ENCODE measurements at places on chromosomes 6 and 20. TPM values are rescaled to one million over a fixed set of nuclear protein-coding genes. Genes with fewer than 3 reads are reported as not detected.

DNA sequence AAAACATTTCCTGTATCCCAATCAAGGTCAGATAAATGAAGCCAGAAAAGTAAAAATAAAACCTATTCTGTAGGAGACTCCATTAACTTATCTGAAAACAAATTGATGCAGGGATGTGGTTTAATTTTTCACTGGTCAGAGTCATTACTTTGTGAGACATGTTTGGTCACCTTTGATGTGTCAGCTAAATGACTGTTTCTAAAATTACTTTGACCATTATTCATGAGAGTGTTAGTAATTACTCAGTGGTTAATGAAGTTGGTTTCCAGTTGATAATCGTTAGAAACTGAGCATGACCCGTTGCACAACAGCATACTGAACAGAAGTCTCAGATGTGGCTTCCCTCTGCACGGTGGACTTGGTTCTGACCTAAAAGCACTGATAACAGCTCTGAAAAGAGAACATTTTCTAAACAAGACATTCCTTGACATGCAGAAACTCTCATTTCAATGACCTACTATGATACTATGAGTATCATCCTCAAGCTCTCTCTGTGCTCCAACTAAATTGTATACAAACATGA lies 410.5 kb upstream of the RNF217 start:
- H3K4me3 ChIP-seq: no peak overlapping the region
- no peaks in the 10 kb centered on the region for H3K36me3 ChIP-seq
- no peaks in the 10 kb centered on the region for H3K27me3 ChIP-seq
- no peaks in the 10 kb centered on the region for H3K4me1 ChIP-seq
- no peak overlapping the region for H3K27ac ChIP-seq

DNA sequence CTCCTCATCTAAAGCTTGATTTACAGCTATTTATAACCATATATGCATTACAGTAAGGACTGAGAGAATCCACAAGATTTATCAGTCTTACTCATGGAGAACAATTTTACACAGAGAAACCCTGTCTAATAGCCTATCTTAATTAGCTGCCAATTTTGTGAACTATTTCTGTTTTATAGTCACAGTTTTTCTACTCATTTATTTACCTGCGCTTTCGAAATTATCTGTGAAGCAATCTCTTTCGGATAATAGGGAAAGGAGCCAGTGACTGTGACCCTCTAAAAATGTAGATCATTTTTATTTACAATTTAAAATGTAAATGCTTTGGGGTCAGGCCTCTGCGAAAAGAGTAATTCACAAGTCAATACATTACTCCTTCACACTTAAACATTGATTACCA lies 98.1 kb downstream of the TSHZ2 start:
- no peaks in the 10 kb centered on the region for H3K36me3 ChIP-seq
- H3K27me3 ChIP-seq: no peaks in the 10 kb centered on the region
- DNase-seq: no peak
- H3K4me3 ChIP-seq: no peak overlapping the region
- no peaks in the 10 kb centered on the region for H3K4me1 ChIP-seq
- no peak overlapping the region for H3K27ac ChIP-seq

DNA sequence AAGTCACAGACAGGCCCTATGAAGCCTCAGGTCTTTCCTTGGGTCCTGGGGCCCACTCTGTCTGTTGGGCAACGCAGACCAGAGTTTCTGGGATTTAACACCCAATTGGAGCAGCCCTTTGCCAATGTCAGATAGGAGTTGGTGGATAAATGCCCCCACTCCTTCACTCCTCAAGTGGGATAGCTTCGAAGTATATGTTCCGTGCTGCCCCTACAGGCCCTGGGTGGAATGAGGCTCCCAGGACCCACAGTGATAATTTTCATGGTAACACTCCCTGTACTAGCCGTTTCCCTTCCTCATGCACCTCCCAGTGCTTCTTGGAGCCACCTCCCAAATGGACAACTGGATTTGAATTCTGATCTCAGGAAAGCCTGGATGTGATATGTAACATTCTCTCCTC lies 145.4 kb downstream of the FOXA2 start:
- H3K36me3 ChIP-seq: no peaks in the 10 kb centered on the region
- H3K27me3 ChIP-seq: peaks cover 34% of the 10 kb centered on the region
- H3K27ac ChIP-seq: no peak overlapping the region
- no peak for DNase-seq
- no peak overlapping the region for H3K4me3 ChIP-seq

- peaks cover 42% of the 10 kb centered on the region for H3K27me3 ChIP-seq
- DNase-seq: peak; percentile 48
- H3K4me1 ChIP-seq: no peaks in the 10 kb centered on the region
- no peak overlapping the region for H3K27ac ChIP-seq
- H3K36me3 ChIP-seq: no peaks in the 10 kb centered on the region
- H3K4me3 ChIP-seq: peak overlapping the region; percentile 43
Measured at GRCh38 chr6:71887006-71887743, 825 bp downstream of the RIMS1 start.

The MOXD1 gene
- 3.0 TPM for total RNA-seq

The HDGFL1 gene
- total RNA-seq: not detected

DNA sequence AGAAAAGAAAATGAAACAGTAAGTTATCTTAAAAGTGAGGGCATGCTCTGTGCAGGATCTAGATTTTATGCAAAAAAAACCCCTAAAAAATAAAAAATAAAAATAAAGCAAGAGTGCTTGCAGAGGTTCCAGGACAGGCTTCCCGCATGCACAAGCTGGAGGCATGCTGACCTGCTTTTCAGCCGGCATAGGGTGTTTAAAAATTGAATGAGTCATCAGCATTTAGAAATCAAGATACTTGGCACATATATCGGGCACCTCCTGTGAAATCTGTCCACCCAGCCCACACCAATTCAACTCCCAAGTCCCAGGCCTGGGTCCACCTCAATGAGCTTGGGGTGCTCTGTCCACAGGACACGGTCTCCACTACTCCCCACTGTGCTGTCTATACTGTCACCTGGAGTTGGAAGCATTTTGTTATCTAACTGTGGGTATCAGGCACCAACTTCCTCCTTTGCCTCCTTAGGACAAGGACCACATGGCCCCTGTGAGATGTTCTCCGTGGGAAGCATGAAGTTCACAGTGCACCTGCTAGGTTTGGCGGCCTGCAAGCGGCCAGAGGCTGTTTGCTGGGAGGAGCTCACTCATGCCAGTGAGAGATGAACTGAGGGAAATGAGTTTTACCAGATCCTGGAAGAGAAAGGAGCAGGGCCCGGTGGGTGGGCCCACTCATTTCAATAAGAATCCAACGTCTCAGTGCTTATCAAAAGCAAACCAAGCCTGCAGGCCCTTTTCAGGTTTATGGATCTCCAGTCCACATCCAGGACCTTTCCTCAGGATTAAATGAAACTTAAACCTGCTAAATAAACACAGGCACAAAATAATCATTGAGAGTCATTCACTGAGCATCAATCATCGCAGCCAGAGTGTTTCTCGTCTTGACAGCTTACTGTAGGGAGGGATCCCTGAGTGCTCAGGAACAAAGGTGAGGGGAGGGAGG lies 121.1 kb downstream of the FOXA2 start:
- H3K27me3 ChIP-seq: peaks cover 6% of the 10 kb centered on the region
- no peak for DNase-seq
- H3K27ac ChIP-seq: no peak overlapping the region
- H3K4me3 ChIP-seq: no peak overlapping the region
- H3K4me1 ChIP-seq: no peaks in the 10 kb centered on the region

The C2 gene
- 0.69 TPM for total RNA-seq

DNA sequence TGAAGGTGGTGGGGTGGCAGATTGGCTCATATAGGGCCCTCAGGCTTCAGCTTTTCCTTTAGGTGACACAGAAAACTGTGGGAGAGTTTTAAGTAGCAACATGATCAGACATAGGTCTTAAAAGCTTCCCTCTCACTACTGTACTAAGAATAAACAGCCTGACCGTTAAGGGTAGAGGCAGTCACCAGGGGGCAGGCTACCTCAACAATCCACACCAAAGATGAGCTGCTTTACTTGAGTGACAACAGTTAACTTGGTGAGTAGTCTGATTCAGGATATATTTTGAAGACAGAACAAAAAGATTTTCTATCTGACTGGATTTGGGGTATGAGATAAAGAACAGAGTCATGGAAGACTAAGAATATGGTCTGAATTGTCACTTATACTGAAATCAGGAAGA lies 193.1 kb upstream of the SHLD1 start:
- H3K4me1 ChIP-seq: no peaks in the 10 kb centered on the region
- H3K27me3 ChIP-seq: no peaks in the 10 kb centered on the region
- H3K27ac ChIP-seq: no peak overlapping the region
- DNase-seq: peak; percentile 37

The SEL1L2 gene
- total RNA-seq: 0.92 TPM

The CDH4 gene
- 0.05 TPM for total RNA-seq

GRCh38 chr20:64049060-64049877 lies at the start of gene SOX18:
Gene SOX18 (minus strand): TSS chr20:64049639. CDS start chr20:64049516, 123 bp downstream.
- H3K27ac ChIP-seq: peak within 1 kb of the TSS; percentile 82
- DNase-seq: peak; percentile 61
- H3K4me3 ChIP-seq: peak within 1 kb of the TSS; percentile 54
- peaks cover 15% of the 10 kb centered on the region for H3K36me3 ChIP-seq
- H3K27me3 ChIP-seq: no peaks in the 10 kb centered on the region

DNA sequence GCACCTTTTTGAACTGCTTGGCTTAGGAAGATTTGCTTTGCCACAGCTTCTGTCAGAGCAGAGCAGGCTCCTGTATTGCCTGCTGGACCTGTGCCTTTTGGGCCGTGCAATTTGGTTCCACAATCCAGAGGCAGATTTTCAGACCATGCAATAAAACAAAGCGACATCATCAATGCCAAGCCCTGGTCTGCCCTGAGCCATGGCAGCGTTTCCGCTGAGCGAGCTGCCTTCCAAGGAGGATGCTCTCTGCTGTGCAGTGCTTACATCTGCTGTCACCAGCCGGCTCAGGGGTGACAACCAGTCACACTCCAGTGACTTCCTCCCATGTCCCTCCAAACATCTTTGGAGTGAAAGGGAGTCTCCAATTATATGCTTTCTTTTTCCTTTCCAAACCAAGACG lies 282.2 kb downstream of the CDH26 start:
- no peak for DNase-seq
- no peaks in the 10 kb centered on the region for H3K4me1 ChIP-seq
- no peaks in the 10 kb centered on the region for H3K36me3 ChIP-seq
- no peak overlapping the region for H3K27ac ChIP-seq

DNA sequence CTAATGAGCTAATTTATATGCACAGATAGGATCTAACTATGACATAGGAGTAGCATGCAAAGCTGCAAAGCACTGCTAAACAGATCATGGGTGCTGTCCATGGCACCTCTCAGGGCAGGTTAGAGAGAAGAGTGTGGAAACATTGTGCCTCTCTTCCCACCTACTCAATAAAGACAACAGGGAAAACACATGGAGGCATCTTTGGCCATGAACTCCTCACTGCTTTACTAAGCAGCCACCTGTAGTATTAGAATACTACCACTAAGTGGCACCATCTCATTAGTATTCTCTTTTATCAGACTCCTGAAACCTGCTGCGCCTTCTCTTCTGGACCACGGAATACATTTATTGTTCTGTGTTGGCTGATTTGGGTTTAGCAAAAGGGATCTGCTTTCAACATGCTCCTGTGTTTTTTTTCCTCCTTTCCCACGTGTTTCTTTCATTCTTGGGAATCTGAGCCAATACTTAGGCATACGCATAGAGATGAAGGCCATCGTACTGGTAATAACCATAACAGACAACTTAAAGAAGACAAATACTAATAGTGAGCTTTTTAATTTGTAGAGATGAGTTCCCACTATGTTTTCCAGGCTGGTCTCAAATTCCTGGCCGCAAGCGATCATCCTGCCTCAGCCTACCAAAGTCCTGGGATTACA lies 9.4 kb upstream of the HDDC2 start:
- no peak overlapping the region for H3K4me3 ChIP-seq
- H3K27me3 ChIP-seq: no peaks in the 10 kb centered on the region
- no peaks in the 10 kb centered on the region for H3K4me1 ChIP-seq
- H3K36me3 ChIP-seq: no peaks in the 10 kb centered on the region

- H3K4me3 ChIP-seq: no peak overlapping the region
- H3K4me1 ChIP-seq: peaks cover 3% of the 10 kb centered on the region
- no peak for DNase-seq
- H3K27me3 ChIP-seq: peaks cover 8% of the 10 kb centered on the region
- no peaks in the 10 kb centered on the region for H3K36me3 ChIP-seq
Measured at GRCh38 chr6:70286905-70287304, 16.0 kb downstream of the COL9A1 start.

DNA sequence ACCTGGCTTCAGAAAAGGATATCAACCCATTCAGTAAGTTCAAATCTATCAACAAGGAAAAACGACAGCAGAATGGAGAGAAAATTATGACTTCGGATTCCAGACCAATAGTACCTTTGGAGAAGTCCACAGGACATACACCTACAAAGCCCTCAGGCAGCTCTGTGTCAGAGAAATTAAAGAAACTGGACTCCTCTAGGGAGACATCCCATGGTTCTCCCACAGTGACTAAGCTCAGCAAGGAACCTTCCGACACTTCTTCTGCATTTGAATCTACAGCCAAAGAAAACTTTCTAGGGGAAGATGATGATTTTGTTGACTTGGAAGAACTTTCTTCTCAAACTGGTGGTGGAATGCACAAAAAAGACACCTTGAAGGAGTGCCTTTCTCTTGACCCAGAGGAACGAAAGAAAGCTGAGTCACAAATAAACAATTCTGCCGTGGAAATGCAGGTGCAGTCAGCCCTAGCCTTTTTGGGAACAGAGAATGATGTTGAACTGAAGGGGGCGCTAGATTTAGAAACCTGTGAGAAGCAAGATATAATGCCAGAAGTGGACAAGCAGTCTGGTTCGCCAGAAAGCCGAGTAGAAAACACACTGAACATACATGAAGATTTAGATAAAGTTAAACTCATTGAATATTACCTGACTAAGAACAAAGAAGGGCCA lies 67.4 kb upstream of the HINT3 start:
- H3K4me3 ChIP-seq: no peak overlapping the region
- peaks cover 3% of the 10 kb centered on the region for H3K36me3 ChIP-seq
- H3K27ac ChIP-seq: no peak overlapping the region
- DNase-seq: no peak
- no peaks in the 10 kb centered on the region for H3K4me1 ChIP-seq

The CLVS2 gene
- not detected for total RNA-seq

The MRAP2 gene
- not detected for total RNA-seq

DNA sequence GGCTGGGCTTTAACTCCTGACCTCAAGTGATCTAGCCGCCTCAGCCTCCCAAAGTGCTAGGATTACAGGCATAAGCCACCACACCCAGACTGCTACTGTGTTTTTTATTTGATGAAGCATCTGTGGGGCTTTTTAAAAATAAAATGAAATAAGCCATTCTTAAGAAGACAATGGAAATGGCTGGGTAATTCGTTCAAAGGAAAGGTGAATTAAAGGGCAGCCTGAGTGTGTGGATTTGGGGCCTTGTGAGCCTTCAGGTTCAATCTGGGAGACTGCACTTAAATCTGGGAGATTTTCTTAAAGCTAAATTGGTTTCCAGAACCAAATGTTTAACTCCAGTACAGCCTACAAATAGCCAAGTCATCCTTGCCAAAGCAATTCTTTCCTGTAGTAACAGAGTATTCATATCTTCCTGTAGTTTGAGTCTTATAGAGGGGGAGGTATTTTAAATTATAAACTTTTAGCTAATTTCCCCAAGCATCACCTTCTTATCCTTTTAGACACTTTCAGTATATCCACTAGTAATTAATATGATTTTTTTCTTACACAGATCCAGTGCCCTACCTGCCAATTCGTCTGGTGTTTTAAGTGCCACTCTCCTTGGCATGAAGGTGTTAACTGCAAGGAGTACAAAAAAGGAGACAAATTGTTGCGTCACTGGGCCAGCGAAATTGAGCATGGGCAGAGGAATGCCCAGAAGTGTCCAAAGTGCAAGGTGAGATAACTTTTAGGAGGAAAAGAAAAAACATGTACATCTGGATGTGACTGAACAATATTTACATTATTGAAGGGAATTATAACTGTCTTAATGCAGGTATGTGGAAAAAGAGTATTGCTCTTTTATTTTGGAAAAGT lies 95.4 kb downstream of the RNF217 start:
- no peak overlapping the region for H3K27ac ChIP-seq
- no peaks in the 10 kb centered on the region for H3K27me3 ChIP-seq
- no peak overlapping the region for H3K4me3 ChIP-seq
- H3K36me3 ChIP-seq: peaks cover 11% of the 10 kb centered on the region
- H3K4me1 ChIP-seq: no peaks in the 10 kb centered on the region

Data from heart left ventricle (tissue), 16 donors.